SK-MEL-5 (cell line): ENCODE measurements at places on chromosomes 1 and 21. TPM values are rescaled to one million over a fixed set of nuclear protein-coding genes. Genes with fewer than 3 reads are reported as not detected.

- DNase-seq: peak; percentile 88
Measured at GRCh38 chr1:205523891-205524793, 19.7 kb downstream of the CDK18 start.

GRCh38 chr1:40930174-40930964 is 49.1 kb upstream of the CTPS1 start:
- no peak for DNase-seq

DNA sequence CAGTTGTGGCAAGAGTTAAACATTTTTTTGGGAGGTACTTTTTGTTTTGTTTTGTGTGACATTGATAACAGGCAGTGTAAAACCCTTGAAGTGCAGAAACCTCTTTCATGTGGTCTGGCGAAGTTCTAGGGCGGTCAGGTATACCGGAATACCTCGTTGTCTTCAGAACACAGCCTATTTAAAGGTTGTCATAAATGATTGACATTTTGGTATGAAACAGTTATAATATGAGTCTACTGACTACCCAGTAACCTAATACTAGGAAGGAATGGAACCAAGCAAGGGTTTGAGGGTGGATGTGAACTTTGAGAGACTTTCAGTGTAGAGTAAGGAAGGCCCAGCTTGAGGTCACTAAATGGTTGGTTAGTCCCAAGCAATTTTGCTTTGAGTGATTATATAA is 40.5 kb downstream of the PATJ start:
- no peak for DNase-seq

- DNase-seq: no peak
Measured at GRCh38 chr21:36697060-36697850, 1.7 kb upstream of the SIM2 start.

DNA sequence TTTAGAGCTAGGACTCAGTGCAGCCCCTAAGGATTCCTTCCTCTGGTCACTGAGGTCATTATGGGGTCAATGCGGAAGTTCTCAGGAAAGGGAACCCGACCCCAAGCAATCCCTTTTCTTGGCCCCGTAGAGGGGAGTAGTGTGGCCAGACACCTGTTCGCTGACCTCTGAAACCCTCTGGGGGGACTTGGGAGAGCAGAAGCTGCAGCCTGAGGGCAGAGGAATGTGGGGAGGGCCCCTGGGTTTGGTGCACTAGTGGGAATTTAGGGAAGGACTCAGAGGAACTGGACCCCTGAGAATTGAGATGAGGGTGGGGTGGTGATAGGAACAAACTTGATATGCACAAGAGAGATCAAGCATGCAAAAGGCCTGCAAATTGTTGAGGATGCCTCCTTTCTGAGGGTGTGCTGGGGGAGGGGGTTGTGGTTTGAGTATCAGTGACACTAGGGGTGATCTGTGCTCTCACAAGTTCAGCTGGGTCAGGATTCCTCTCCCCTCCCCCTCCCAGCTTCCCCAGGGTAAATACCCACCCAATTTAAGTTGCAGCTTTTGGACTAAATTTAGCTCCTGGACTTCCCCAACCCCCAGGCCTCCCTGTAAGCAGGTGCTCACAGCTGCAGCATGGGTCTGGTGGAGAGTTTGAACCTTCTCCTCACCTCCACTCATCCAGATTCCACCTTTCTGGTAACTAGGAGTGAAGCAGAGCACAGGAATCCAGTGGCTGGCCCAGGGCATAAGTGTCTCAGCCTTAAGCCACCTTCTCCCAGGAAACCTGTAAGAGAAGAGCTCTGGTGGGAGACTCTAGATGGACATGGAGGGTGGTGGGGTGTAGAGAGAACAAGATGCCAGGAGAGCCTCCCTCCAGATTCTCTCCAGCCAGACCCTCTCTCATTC is 13.5 kb downstream of the ADAMTSL4 start:
- DNase-seq: no peak

GRCh38 chr1:22936681-22937080 is 36.0 kb downstream of the LACTBL1 start:
- DNase-seq: no peak

DNA sequence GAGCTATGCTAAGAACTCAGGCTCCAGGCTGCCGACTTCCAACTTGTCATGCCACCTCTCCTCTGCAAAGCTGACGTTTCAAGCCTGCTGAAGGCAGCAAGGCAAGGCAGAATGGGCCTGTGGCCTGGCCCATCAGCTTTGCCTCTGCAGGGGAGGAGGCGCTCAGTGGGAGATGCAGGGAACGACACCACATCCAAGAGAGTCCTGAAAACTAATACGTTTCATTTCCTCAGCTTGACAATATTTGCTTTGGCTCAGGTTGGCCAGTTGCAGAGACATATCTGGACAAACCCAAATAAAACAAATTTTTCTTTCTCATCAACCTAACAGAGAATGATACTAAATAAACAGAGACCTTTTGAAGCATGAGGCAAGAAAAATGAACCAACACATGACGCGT is 35.3 kb downstream of the BEND5 start:
- DNase-seq: no peak

DNA sequence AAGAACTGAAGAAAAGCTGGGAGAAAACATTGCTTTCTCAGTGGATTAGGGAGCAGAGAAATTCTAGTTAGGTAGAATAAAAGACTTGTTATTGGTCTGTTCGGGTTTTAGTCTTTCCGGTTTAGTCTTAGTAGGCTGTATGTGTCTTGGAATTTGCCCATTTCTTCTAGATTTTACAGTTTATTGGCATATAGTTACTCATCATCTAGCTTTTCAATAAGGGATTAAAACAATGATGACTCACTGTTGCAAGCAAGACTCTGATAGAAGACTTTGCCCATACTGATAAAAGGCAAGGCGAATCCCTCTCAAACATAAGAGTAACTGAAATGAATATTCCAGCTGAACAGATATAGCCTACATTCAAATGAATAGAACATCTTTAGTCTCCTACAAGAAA is 62.3 kb downstream of the GPR137B start:
- peak; percentile 23 for DNase-seq

- DNase-seq: no peak
Measured at GRCh38 chr1:9250411-9251381, 16.1 kb downstream of the H6PD start.

- no peak for DNase-seq
Measured at GRCh38 chr1:36137226-36137625, 12.1 kb downstream of the TRAPPC3 start.

DNA sequence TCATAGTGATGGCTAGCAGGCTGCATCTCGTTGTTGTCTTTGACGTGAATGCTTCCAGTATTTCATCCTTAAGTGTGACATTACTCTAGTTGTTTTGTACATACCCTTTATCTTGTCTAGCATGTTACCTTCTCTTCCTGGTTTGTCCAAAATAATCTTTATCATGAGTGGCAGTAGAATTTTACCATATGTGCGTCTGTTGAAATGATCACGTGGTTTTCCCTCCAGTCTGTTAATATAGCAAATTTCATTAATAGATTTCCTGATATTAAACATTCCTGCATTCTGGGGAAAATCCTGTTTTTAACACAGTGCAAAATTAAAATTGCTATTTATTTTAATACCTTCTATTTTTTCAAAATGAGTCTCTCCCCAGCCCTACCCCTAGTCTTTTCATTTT is 15.6 kb downstream of the ADARB1 start:
- no peak for DNase-seq

- no peak for DNase-seq
Measured at GRCh38 chr1:19011845-19012231, 55.4 kb upstream of the IFFO2 start.

DNA sequence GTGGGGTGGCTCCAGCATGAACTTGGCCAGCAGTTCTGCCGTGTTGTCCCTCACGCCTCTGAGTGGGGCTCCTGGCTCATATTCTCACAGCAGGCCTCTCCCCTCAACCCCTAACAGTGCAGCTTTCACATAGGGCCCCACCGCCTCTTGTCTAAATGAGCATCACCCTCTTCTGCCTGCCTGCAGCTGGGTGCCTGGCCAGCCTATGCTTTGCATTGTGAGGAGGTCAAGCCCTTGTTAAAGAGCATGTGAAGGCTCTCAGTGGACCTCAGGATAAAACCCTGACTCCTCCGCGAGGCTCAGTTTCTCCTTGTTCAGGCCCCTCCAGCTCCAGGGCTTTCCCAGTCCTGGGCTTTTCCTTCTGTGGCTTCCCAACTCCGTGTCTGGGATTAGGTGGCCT is 34.8 kb downstream of the CRYAA start:
- DNase-seq: no peak

- no peak for DNase-seq
Measured at GRCh38 chr21:35594905-35595304, 465.4 kb downstream of the SETD4 start.

GRCh38 chr21:35850029-35850428 is 210.3 kb downstream of the SETD4 start:
- DNase-seq: no peak

- no peak for DNase-seq
Measured at GRCh38 chr1:170663404-170664092, 383 bp upstream of the PRRX1 start.

DNA sequence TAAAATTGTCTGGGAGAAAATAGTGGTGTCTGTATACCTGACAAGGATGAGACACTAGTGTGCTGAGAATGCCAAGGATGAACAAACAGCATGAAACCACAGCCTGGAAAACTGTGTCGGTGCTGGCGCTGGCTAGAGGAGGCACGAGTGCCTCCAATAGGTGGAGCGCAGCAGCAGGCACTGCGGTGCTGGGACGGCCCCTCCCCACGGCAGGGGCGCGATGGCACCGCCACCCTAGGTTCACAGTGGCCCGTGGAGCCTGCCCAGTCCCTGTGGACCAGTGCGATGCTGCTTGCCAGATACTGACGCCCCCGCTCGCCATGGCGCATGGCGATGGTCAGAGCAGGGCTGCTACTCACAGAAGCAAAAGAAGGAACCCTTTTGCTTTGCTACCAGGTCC is 6.8 kb downstream of the CFAP410 start:
- DNase-seq: no peak

GRCh38 chr1:91383456-91383855 is 21.2 kb downstream of the HFM1 start:
- no peak for DNase-seq

DNA sequence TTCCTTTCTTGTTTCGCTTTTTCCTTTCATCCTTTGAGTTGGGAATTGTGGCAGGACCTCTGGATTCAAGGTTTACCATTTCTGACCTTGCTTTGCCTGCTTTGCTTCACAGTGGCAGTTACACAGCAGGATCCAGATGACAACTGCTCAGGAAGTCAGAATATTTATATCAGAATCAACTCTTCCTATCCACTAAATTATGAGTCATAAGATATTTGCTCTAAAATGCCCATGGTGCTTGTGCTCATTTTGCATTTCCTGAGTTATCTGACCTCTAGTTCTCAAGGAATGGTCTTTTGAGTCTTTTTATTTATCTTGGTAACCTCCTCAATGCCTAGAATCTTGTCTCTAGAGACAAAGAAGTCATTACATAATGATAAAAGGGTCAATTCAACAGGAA is 290.8 kb downstream of the LRRC7 start:
- no peak for DNase-seq

GRCh38 chr1:82950606-82951200 is 1048.2 kb downstream of the TTLL7 start:
- peak; percentile 92 for DNase-seq

The NDUFS2 gene
- 134 and 147 TPM in 2 replicates for total RNA-seq

The OPTC gene
- total RNA-seq: not detected in 2 replicates

The TBX15 gene
- total RNA-seq: 0.18 and 0.64 TPM in 2 replicates

The KRTAP13-2 gene
- total RNA-seq: not detected in 2 replicates

The RIMS3 gene
- total RNA-seq: 1.8 and 2.6 TPM in 2 replicates

The CCDC30 gene
- total RNA-seq: 1.5 TPM in 2 replicates

The KCNH1 gene
- 8.0 and 9.3 TPM in 2 replicates for total RNA-seq

The KRTAP10-11 gene
- total RNA-seq: not detected in 2 replicates

The NBPF10 gene
- 0.69 TPM in 2 replicates for total RNA-seq

The HES2 gene
- total RNA-seq: 1.1 and 2.4 TPM in 2 replicates
